Inflammatory macrophage (primary cell): ENCODE measurements at places on chromosomes 13 and 19.
A peak's percentile ranks its signal among the peaks of the same experiment; 100 is the strongest.

GRCh38 chr13:35594096-35594495 lies 117.6 kb upstream of the MAB21L1 start:
- DNase-seq, result no peak

- no peak for DNase-seq
Measured at GRCh38 chr13:98878486-98879126, 99.3 kb downstream of the DOCK9 start.

DNA sequence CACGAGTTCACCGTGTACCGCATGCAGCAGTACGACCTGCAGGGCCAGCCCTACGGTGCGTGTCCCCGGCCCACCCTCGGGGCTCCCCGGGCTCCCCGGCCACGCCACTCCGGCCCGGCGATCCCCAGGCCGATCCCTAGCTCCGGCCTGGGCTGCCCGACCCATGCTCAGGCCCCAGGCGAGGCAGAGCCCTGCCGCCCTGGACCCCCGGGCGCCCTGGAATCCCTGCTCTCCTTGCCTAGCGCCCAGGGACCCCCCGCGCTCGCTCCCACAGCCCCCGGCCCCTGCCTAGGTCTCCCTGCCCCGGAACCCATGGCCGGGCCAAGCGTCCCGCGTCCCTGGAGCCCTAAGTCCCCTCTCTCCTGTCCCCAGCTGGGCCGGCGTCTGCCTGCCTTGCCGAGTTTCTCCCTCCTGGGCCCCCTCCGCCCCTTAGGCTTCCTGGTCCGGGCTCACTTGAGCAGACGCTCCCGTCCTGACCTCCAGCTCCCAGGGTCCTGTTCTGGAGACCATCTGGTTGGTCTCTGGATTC lies 494 bp downstream of the NCLN start:
- DNase-seq, result no peak

GRCh38 chr13:79434556-79434955 lies 28.5 kb upstream of the RBM26 start:
- DNase-seq, result no peak

DNA sequence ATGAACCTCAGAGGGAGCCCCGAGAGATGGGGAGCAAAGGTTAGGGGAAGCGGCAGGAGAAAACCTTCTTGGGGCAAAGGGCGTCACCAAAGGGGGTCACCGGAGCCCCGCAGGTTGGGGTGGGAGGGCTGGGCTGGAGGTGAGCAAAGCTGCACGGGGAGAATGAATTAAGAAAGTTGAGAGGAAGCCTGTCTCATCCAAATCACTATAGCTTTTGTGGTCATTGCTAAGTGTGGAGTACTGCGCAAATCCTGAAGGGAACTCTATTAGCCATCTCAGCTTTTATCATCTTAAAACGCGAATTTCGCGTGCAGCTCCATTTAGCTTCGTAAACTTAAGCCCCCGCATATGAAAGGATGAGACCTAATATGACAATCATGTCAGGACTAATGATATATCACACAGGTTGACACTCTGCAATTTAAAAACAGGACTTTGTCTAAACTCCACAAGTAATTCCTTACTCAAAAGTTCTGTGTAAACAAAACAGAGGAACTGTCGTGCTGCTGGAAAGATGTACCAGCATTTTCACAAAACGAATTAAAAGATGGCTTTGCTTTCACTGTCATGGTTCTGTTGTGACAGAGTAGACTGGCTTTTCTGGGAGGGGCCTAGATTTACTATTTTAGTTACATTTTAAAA lies 631 bp downstream of the LACC1 start:
- DNase-seq, result no peak

- no peak for DNase-seq
Measured at GRCh38 chr13:112861876-112862615, 107.0 kb upstream of the MCF2L start.

GRCh38 chr19:5645409-5645808 lies 22.5 kb downstream of the SAFB start:
- no peak for DNase-seq

DNA sequence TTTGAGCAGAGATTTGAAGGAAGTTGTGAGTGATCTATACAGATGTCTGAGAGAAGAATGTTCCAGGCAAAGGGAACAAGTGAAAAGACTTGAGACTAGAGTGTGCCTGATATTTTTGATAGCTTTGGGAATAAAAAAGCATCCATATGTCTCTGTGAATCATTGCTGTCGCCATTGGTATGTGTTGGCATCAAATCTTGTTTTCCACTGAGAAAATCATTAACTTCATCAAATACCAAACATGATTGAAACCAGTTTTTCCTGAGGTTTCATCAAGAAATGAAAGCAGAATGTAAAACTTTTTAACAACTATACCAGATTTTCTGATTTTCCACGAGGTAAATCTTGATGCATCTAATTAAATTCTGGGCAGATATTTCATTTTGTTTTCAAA lies 862.6 kb downstream of the DIAPH3 start:
- DNase-seq, result no peak

- peak; percentile 3 for DNase-seq
Measured at GRCh38 chr13:113216254-113217048, 7.0 kb downstream of the CUL4A start.

- DNase-seq, result no peak
Measured at GRCh38 chr19:42514449-42514848, 13.8 kb downstream of the CEACAM1 start.

GRCh38 chr13:94073007-94073744 lies 406.3 kb downstream of the DCT start:
- DNase-seq, result no peak

GRCh38 chr13:100491164-100491842 lies 97.3 kb downstream of the GGACT start:
- DNase-seq, result peak; percentile 75

GRCh38 chr19:58083021-58083420 lies 15.0 kb downstream of the ZSCAN18 start:
- no peak for DNase-seq

DNA sequence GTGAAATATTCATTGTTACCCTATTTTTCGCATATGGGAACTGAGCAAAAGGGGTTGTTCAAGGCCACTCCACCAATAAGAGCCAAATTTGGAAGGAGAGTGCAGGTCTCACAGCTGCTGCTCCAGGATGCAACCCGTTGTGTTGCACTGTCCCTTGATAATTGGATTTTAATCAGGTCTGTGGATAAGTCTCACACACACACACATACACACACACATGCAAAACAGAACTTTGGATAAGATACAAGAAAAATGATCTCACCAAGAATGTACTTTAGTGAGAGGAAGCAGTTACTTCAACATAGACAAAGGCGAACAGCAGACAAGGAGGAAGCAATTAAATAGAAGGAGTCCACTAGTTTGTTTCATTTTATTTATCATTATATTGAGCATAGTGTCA lies 127.3 kb upstream of the EDNRB start:
- no peak for DNase-seq

- no peak for DNase-seq
Measured at GRCh38 chr19:5966215-5966614, 11.7 kb downstream of the RANBP3 start.

GRCh38 chr19:54162241-54162805 lies 2.8 kb upstream of the LENG1 start:
- peak; percentile 92 for DNase-seq
